ENCODE measurements at places on chromosomes 2 and 18.
A peak's percentile ranks its signal among the peaks of the same experiment; 100 is the strongest.

DNA sequence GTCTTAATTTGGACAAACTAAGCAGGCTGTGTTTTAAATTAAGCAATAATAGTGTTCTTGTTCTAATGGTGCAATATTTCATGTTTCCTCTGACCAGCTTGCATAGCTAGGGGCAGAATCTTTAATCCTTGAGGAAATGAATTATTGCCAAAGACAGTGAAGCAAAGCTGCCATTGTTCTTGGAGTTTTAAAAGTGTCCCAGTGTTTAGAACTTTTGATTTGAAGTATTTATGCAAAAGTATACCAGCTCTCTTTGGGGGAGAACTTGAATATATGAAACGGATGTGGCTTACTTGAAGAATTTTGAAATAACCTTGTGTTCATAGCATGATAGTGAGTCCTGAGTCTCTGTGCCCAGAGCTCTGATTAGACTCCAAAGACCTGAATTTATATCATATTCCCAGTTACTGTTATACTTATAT lies 33.4 kb downstream of the ITGA6 start:
- no peak for DNase-seq

DNA sequence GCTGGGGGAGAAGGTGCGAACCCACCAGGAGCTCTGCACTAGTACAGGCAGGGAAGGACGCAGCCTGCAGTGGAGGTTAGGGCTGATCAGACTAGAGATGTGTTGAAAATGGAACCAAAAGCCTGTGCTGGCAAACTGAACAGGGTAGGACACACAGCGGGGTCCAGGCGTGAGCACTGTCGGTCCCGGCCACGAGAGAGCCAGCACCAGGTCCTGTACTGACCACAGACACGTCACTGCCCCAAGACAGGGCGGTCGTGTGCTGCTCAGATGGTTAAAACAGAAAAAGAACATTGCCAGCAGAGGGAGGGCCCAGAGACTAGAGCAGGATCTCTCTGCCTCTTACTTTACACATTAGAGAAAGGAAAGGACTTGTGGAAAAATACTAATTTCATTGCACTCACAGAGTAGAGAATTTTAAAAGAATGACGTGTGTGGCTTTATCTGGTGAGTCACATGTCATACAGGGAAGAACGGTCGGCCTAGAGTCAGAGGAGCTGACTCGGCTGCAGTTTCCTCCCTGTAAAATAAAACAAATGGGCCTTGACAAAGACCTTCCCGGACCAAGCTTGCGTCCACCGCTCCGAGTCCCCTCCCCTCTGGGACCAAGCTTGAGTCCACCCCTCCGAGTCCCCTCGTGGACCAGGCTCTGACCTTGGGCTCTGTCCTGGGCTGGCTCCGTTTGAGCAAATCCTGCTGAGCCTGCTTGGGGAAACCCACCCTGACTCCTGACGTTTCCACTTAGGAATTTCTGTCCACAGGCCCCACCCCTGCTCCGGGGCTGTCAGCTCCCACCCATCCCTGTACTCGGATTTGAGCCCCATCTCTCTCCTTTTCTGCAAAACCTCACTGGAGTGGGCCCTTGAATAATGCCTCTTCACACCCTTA lies 16.7 kb upstream of the ADI1 start:
- peak; percentile 64 for DNase-seq

DNA sequence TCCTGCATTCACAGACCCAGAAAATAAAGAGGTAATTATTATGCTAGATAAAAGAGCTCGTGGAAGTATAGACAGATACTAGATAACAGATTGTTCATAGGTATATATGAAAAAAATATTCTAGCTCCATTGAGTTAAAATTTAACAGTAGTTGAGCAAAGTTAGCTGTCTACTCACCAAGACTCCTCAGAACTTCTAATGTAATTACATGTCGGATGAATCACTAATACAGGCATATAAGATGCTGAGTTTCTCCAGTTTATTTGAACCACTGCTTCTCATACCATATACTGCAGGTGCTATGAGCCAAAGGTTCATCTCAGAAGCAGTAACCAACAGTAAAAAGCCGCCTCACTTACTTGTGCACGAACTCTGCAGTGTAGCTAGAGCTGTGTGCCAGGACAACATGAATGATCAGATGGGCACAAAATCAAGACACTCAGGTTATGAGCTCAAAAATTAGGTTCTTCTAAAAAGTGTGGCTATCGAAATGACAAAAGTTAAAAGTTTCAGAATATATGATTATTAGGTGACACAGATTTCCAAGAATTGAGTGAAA lies 373.4 kb downstream of the NCKAP5 start:
- no peak for DNase-seq

DNA sequence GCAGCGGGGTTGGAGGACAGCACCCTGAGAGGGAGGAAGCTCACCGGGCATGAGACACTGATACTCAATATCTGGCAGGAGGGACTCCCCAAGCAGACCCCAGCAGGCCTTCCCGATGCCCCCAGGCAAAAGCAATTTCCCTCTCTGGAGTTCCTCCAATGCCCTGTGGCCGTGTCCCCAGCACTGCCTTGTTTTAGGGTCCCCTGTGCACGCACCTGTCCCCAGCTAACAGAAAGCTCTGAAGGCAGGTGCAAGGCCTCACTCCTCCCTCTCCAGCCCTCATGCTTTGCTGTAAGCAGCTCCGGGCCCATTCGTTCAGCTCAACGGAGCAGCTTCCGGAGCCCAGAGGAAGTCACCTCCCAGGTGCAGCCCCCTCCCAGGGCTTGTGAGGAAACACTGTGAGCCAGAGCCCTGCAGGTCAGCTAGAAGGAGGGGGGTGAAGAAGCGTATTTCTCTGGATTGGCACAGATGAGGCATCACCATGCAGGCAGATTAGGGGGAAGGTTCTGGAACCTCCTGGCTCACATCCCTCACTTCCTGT lies 50.3 kb upstream of the ID2 start:
- no peak for DNase-seq
